ENCODE measurements at places on chromosomes 7 and 10.

GRCh38 chr7:144653449-144653848 is 182.4 kb downstream of the TPK1 start:
- DNase-seq, result no peak

DNA sequence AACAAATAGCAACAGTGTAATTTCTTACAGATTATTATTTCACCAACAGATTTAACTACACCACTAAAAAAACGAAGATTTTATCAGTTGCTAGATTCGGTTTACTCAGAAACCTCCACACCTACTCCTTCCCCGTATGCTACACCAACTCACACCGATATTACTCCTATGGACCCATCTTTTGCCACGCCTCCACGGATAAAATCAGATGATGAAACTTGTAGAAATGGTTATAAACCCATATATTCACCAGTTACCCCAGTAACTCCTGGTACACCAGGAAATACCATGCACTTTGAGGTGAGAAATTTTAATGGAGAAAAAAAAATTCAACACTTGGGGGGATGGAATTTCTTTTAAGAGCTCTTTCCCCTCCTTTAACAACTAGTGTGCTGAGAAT is 92.5 kb downstream of the KMT2E start:
- no peak for DNase-seq

DNA sequence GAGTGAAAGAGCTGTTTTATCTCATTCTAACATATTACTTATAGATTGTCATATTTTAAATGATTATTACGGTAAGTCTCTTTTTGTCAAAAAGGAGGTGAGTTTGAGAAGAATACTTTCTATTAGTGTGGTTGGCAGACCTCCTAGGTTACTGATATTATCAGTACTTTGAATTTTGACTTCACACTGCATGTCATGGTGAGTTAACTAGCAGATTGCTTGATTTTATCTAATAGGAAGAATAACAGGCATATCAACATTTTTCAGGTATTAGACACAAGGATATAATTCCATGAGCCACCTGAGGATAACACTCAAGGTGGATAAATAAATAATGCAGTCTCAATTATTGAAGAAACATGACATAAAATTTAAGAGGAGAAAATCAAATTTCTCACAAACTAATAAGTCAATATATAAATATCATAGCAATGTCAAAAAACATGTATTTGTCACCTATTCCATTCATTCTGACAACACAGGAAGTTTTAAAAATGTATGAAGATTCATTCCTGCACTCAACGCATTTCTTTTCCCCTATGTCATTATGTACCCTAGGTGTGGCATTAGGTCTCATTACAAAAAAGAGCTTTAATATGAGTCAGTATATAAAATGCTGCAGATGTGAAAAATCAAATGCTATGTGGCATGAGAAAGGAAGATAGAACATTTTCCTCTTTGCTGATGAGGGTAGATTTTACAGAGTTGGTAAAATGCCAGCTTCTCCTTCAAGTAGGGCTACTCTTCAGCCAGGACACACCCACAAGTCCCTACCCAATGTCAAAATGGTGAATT is 1621.6 kb downstream of the REEP3 start:
- no peak for DNase-seq

DNA sequence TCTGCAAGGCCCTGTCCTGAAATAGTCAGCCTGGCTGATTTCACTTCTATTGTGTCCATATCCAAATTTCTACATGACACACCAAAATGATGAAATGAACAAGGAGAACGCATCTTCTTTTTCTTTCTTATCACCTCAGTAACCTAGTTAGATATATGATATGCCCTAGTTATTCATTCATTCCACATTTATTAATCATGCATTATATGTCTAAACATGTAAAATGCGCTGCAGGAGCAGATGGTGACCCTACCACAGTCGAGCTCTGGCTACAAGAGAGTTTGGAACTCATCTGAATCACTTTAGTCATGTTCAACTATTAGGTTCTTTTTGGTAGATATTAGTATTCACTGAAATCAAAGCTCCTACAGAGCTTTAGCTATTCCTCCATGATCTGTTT is 31.8 kb upstream of the VPS41 start:
- DNase-seq, result no peak

DNA sequence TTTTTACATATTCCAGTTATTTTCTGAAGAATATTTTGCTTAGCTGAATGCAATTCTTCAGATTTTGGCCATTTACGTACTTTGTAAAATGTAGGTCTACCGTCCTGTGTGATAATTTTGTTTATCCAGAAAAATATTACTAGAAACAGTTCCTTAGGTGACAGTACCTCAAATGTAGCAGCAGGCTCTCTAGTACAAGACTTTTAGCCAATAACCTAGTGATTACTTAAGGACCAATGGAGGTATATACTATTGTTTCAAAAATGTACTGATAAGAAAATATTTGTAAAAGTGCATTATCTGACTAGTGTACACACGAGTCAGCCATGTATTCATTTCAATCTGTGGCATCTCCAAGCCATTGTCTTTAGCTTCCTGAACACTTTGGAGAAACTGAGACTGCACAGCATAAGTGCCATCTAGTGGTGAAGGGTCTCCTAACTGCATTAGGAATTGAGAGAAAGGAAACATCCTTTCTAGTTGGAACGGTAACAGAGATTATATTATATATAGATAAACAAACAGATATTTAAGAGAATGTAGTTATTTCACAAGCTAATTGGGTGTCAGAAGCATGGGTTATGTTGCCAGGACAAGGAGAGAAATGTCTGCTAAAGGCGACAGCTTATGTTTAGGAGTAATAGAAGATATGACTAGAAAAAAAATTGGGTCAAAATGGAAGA is 23.7 kb downstream of the RTKN2 start:
- no peak for DNase-seq

- DNase-seq, result no peak
Measured at GRCh38 chr10:126204320-126204719, 184.0 kb downstream of the ADAM12 start.

DNA sequence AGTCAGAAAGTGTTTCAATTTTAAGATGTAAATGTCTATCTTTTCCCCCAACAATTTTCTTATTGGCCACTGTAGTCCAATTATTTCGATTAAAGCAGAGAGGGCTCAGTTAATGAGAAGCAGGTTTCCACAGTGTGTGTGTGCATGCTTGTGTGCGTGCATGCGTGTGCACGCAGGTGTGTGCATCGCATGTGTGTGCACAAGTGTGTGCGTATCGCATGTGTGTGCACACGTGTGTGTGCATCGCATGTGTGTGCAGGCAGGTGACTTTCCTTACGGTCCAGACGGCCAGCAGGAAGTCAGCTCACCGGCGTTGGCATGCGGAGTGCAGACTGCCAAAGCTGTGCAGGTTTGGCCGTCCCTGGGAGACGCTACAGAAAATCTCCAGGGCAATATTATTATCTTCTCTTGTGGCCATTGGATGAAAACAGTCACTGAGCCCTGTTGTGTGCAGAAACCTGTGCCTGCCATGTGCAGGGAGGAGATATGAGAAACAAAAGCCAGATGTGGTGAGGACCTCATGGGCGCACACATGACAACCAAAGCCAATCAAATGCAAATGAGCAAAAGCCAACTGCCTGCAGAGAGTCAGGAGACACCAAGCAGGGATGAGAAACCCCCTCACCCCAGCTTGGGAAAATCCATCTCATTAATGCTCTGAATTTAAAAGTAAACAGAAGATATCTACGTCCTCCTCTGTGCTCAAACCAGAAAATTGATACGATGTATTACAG is 70.4 kb downstream of the C10orf90 start:
- no peak for DNase-seq
